ENCODE measurements at places on chromosomes 12 and 14. TPM values are rescaled to one million over a fixed set of nuclear protein-coding genes. Genes with fewer than 3 reads are reported as not detected.

The SLC6A12 gene
- 2.3 TPM for total RNA-seq

DNA sequence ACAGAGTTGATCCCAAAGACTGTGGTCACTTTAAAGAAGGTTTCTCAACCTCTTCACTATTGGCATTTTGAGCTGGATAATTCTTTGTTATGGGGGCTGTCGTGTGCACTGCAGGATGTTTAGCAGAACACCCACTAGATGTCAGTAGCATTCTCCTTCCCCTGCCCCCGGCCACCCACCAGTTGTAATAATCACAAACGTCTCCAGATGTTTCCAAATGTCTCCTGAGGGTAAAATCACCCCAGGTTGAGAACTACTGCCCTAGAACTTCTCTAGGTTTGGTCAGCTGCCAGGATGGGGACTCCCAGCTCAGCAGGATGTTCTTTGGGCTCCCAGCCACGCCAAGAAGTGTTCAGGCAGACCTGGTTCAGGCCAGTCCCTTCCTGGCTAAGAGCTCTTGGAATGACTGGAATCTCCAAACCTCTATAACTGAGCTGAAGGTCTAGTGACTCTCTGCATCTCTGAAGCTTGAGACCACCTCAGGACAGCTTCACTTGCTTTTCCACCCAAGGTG lies 12.5 kb upstream of the AJUBA start:
- DNase-seq = no peak

The C14orf132 gene
- total RNA-seq = 2.2 TPM

The XPOT gene
- total RNA-seq = 30.4 TPM

- no peak for DNase-seq
Measured at GRCh38 chr12:40382217-40382616, 157.4 kb downstream of the LRRK2 start.

All from left colon (tissue), 2 donors.